ENCODE measurements at places on chromosomes 5 and 9.

DNA sequence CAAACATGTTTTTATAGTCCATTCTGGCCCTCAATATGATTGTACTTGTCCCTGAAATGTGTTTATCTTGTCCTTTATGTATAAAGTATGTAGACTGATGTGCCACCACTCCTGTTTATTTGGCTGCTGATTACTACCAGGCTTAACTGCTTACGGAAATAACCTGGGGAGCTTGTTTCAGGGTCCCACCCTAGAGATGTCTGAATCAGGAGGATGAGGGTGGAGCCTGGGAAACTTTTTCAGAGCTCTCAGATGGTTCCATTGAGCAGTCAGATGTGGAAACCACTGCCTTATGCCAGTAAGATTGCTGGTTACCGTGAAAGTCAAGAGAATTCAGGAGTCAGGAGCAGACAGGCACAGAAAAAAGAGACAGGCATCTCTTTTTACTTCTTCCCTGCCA is 19.2 kb downstream of the SLC23A1 start:
- no peak for DNase-seq

GRCh38 chr5:148719605-148720004 is 65.3 kb upstream of the HTR4 start:
- no peak for DNase-seq

GRCh38 chr9:105443121-105443520 is 4.7 kb upstream of the FSD1L start:
- DNase-seq: no peak

DNA sequence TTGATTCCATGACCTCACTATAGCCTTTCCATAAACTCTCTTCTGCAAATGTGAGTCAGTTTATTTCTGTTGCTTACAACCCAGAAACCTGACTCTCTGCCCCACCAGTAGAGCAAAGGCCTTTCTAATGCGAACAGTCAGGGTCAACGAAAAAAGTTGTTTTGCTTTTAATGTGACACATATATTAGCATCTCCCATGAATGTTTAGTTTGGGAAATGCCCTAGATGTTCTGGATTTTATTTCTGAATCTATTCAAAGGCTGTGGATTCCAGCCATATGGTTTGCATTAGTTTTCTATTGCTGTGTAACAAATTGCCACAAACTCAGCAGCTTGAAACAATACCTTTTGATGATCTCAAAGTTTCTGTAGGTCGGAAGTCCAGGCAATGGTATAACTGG is 193.5 kb downstream of the GNA14 start:
- no peak for DNase-seq

DNA sequence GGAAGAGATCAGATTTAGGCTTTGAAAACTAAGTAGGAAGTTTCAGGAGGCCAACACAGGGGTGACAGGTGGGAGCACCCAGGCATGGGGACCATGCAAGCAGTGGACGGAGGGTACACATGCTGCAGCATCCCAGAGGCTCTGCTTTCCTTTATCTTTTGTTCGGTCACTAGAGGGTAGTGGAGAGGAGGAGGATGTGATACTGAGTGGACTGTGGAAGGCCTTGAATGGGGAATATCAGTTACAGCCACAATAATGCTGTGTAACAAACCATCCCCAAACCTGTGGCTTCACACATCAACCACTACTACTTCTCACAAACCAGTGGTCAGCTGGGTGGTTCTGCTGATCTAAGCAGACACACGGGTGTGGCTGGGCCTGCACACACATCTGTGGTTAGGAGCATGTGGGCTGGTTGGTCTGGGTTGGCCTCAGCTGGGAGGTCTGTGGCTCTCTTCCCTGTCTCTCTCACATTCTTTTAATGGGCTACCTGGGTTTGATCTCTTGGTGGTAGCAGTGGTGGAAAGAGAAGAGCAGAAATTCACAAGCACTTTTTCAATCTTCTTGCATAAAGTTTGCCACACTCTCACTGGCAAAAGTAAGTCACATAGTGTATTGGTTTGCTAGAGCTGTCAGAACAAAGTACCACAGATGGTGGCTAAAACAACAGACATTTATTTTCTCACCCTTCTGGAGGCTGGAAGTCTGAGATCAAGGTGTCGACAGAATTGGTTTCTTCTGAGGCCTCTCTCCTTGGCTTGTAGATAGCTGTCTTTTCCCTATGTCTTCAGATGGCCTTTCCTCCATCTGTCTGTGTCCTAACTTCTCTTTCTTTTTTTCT is 238.7 kb downstream of the AGTPBP1 start:
- DNase-seq: no peak

- no peak for DNase-seq
Observed at GRCh38 chr5:40365342-40366330, 314.1 kb upstream of the PTGER4 start.

DNA sequence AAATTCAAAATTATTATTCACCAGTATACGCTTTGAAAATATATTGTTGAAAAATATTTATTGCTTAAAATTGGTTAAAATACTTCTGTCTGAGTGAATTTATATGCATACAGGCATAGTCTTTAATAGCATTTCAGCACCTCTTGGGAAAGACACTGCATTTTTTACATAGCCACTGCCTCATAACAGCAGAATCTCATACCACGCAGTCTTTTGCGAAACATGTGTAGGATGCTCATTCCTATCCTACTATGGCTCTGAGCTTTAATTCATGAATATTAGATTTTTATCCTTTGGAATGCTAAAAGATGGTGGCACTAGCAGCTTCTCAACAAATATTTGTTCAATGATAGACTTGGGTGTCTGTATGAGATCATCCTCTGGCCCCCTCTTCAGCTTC is 94.0 kb upstream of the SH3GL2 start:
- DNase-seq: no peak

DNA sequence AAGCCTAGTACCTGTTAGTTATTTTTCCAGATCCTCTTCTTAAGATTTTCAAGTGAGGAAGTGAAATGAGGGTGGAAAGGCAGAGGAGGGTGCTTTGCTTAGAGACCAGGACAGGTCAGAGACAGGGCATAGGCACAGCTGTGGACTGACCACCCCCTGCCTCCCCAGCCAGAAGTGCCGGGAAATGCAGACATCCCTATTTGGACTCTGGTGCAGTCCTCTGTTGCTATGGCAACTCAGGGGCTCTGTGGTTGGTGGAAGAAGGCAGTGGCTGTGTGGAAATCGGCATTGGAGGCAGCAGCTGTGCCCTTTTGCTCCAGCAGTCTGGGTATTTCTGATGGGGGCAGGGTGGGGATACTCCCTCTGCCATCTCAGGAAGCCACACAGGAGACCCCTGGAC is 43.3 kb upstream of the NDFIP1 start:
- no peak for DNase-seq

GRCh38 chr5:149381261-149381985 is 2.3 kb upstream of the IL17B start:
- no peak for DNase-seq

GRCh38 chr5:142296914-142297417 is 27.9 kb downstream of the SPRY4 start:
- DNase-seq: no peak

Data from stimulated activated CD8-positive, alpha-beta memory T cell treated with anti-CD3 and anti-CD28 coated beads, Interleukin-7, amount 100 ng/mL, for 1 hour (primary cell).